ENCODE measurements at places on chromosomes 4 and X.
A peak's percentile ranks its signal among the peaks of the same experiment; 100 is the strongest.

- DNase-seq, result peak; percentile 54
Observed at GRCh38 chr4:182015893-182016292, 227.3 kb upstream of the TENM3 start.

DNA sequence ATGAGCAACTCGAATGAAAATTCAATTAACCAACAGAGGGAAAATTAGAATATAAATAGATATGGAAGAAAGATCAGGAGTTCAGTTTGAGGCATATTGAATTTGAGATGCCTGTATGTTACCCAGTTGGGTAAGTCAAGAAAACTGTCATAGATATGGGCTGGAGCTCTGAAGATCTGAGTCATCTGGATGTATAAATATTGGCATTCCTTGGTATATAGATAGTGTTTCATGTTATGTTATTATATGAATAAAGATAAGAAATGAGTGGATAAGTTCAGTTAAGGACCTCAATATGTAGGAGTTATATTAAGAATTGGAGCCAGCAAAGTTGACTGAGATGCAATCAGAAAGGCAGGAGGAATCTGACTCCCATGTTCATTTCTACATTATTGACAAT lies 543.6 kb upstream of the SMIM31 start:
- DNase-seq, result no peak

DNA sequence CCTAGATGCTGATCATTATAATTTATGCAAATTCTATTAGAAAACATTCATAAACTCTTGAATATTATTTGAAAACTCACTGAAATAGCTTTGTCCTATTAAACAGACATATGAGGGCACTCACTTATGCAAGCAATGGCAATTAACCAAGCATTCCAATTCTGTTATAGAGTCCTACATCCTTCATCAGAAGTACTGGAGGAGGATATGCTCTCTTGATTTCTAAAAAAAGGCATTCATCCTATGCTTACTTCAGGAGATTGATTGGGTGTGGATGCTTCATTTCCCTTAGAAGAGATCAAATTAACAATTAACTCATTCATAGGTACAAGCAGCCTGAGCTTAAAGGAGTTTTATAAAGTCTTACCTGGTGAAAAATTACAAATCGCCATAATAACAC lies 1317.2 kb downstream of the PCDH7 start:
- DNase-seq, result no peak

DNA sequence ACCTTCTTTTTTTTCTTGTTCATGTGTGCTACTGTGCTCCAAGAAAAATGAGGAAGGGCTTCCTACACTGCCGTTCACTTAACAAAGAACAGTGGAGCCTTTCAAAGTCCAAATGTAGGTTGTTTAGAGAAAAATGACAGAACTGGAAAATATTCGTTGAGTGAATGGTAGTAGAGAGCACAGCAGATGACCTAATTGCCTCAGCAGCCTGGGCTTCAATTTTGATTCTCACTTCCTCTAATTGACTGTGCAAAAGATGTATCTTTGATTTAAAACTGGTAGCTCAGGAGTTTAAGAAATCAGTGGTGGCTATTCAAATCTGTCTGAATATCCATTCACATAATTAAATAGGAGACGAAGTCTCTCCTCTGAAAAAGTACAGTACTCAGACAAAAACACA lies 5.2 kb downstream of the NLGN4X start:
- no peak for DNase-seq

DNA sequence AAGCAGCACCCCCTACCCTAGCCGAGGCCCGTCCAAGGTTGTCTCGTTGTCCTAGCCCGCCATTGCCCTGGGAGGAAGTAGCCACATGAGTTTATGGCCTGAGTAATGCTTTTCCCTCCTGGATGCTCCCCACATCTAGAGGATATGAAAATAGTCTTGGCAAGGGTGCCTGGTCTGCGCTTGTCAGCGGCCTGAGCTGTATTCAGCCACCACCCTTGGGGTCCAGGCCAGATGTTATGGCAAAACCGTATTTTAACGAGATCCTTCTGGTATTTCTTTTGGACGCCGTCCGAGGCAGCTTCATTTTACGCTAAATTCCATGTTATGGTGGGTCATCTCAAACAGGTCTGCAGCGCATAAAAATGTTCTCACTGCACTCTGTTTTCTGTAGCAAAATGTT lies 89.3 kb downstream of the GPR143 start:
- DNase-seq, result no peak
